ENCODE measurements at places on chromosomes 12 and 14.

DNA sequence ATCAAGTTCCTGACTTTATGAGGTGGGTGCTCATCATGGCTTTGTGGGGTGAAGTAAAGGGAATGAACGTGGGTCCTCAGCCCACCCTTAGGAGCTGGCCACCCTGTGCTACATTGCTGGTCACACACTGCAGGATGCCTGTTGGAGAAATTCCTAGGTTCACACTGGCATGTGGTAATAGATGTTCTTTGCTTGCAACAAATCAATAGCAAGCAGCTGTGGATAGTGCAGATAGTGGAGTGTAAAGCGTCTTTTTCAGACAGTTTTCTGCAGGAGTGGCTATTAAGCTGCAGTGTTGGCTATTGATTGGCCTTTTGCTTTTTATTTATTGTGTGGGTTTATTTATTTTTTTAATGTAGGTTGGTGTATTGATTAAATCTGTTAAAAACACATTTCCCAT lies 822.7 kb downstream of the NRXN3 start:
- no peak for DNase-seq

DNA sequence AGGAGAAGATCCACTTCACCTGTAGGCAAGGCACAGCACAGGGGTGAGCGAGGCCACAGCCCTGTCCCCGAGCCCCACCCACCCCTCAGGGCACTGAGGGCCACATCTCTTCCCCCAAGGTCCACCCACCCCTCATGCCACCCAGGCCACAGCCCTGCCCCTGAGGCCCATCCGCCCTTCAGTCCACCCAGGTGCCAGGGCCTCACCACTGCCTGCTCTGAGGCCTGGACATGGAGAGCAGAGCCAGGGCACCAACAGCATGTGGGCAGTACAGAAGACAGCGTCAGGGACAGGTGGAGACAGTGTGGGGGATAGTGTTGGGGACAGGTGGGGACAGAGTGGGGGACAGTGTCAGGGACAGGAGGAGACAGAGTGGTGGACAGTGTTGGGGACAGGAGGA lies 138.3 kb downstream of the TMEM121 start:
- DNase-seq: no peak

DNA sequence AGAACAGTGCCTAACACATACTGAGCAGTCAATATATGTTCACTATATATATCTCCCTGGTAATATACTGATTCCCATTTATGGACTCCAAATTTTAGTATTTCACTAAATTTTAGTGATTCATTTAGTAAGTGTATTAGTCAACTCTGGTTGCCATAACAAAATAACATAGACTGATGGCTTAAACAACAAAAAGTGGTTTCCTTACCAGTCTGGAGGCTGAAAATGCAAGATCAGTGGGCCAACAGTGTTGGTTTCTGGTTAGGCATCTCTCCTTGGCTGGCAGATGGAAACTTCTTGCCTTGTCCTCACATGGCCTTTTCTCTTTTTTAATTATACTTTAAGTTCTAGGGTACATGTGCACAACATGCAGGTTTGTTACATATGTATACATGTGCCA lies 28.7 kb downstream of the SIX6 start:
- no peak for DNase-seq

- DNase-seq: no peak
Observed at GRCh38 chr14:32022938-32023466, 54.1 kb upstream of the ARHGAP5 start.

DNA sequence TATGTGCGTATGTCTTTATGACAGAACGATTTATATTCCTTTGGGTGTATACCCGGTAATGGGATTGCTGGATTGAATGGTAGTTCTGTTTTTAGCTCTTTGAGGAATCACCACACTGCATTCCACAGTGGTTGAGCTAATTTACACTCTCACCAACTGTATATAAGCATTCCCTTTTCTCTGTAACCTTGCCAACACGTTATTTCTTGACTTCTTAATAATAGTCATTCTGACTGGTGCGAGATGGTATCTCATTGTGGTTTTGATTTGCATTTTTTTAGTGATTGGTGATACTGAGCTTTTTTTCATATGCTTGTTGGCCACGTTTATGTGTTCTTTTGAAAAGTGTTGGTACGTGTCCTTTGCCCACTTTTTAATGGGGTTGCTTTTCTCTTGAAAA lies 49.7 kb downstream of the FRS2 start:
- DNase-seq: no peak

GRCh38 chr14:91728616-91729183 lies 3.2 kb downstream of the CATSPERB start:
- DNase-seq: no peak

GRCh38 chr14:61355892-61356325 lies 34.5 kb downstream of the PRKCH start:
- peak; percentile 64 for DNase-seq
